Activated CD8-positive, alpha-beta memory T cell treated with anti-CD3 and anti-CD28 coated beads for 24 hours (primary cell): ENCODE measurements at places on chromosomes 7 and 10.

GRCh38 chr7:95642173-95642572, 45.9 kb upstream of the PDK4 start:
- DNase-seq, result no peak

- no peak for DNase-seq
Measured at GRCh38 chr10:14601326-14601725, 173.4 kb downstream of the FAM107B start.

- no peak for DNase-seq
Measured at GRCh38 chr10:71074176-71074755, 138.1 kb upstream of the UNC5B start.

DNA sequence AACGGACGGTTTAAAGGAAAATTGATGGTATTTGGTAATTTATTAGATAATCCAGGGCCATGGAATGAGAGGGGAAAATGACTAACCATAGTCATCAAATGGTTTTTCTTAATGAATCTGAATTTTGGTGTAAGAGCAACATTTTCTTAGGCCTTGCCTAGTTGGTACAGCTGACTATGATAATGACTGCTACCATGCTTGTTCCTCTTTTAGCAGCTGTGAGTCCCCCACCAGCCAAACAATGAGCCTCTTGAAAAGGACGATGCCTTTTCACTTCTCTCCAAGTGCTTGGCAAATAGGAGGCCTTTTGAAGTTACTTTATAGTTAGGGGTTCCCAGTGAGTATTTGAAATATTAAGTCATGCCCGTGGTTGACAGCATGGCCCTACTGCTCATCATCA, 53.0 kb downstream of the TRUB1 start:
- no peak for DNase-seq

GRCh38 chr10:44742248-44742647, 168.9 kb upstream of the TMEM72 start:
- DNase-seq, result no peak

DNA sequence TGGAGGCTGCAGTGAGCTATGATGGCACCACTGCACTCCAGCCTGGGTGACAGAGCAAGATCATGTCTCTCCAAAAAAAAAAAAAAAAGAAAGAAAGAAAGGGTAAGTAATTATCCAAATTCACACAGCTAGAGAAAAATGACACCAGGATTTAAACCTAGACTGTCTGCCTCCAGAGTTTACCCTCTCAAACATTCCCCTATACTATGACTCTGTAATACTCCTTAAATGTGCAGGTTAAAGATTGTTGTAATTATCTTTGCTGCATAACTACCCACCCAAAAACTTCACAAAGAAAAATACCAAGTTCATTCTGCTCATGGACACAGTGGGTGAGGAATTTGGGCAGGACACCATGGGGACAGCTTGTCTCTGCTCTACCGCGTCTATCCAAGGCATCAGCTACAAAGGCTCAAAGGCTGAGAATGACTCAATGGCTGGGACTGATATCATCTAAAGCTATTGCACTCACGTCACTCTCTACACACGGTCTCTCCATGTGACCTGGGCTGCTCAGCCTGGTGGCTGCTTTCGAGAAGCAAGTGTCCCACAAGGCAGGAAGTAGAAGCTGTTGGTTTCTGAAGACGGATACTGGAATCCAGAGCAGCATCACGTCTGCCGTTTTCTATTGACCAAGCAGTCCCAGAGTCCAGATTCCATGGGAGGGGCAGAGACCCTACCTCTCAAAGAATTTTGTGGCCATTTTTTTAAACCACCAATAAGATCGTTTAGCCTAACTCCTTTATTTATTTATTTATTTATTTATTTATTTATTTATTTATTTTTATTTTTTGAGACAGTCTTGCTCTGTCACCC, 185.7 kb upstream of the AUTS2 start:
- no peak for DNase-seq

GRCh38 chr7:22333680-22334141, 23.2 kb downstream of the RAPGEF5 start:
- no peak for DNase-seq

DNA sequence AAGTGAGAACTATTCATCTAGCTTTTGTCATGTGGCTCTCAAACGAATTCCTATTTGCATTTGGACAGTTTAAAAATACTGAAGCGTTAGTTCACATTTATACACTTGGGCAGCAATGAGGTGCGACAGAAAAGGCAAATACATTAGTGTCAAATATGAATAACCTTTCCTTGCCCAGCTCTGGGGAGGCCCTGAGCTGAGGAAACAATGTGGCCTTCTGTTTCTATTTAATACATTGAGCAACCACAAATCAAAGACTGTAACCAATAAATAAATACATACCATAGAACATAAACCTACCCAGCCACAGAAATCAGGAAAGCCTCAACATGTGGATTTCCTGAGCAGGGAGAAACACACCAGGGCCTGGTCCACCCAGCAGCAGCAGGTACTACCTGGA, 585.2 kb downstream of the PARD3 start:
- DNase-seq, result no peak

DNA sequence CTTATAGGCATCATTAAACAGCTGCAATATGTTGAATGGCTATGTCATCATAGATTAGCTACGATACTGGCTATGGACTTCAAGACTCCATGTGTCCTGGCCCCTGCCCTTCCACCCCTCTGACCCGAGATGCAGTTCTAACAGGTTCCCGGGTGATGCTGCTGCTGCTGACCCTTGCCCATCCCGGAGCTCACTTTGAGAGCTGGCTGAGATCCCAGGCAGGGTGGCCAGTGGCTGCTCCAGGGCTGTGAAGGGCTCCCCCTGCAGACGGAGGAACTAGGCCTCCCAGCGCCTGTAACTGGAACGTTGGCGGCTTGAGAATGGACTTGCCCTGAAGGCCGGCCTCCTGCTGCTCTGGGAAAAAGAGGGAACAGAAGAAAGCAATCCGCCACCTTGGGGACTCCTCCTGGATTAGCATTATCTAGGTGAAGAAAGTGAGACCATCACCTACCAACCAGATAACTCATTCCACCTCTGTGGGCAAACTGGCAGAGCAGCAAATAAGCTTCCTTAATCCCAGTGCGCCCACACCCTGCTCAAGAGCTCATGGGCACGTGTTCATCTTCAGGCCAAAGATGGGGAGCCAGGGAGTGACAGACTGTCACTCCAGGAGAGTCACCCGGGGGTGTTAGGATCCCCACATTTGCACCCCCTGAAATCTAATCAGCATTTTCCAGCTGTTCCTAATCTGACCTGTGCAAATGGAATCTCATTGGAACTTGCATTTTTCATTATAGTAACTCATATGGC, 56.8 kb downstream of the PARP12 start:
- no peak for DNase-seq

DNA sequence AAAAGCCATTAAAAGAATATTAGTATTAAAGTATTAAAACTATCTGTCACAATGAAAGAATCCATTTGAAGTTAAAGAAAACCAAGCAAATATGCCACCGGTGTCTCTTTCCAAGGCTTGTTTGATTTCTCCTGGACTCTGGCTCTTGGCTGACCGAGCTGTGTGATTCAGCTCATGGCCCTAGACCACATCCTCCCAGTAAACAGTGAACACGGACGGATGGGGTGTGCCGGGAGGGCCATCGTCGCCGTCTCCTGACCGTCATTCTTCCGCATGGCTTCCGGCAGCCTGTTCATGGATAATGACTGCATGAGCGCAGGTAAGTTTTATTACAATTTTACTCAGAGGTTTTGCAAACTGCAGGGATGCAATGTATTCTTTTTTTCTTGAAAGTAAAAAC, 218.5 kb downstream of the DNAJB6 start:
- no peak for DNase-seq
